IMR-90 (cell line): ENCODE measurements at places on chromosomes 1 and 21.

- H3K36me3 ChIP-seq, result no peaks in the 10 kb centered on the region
- H3K27ac ChIP-seq, result no peak overlapping the region; the same call in 1 of the 2 replicates
- peaks cover 8% of the 10 kb centered on the region; the same call in 1 of the 2 replicates for H3K4me1 ChIP-seq
- peaks cover 14% of the 10 kb centered on the region for H3K27me3 ChIP-seq
- peak; percentile 96 for DNase-seq
- no peak overlapping the region for H3K4me3 ChIP-seq
These were observed 70.3 kb downstream of the SERINC2 start for GRCh38 chr1:31483012-31483946.

DNA sequence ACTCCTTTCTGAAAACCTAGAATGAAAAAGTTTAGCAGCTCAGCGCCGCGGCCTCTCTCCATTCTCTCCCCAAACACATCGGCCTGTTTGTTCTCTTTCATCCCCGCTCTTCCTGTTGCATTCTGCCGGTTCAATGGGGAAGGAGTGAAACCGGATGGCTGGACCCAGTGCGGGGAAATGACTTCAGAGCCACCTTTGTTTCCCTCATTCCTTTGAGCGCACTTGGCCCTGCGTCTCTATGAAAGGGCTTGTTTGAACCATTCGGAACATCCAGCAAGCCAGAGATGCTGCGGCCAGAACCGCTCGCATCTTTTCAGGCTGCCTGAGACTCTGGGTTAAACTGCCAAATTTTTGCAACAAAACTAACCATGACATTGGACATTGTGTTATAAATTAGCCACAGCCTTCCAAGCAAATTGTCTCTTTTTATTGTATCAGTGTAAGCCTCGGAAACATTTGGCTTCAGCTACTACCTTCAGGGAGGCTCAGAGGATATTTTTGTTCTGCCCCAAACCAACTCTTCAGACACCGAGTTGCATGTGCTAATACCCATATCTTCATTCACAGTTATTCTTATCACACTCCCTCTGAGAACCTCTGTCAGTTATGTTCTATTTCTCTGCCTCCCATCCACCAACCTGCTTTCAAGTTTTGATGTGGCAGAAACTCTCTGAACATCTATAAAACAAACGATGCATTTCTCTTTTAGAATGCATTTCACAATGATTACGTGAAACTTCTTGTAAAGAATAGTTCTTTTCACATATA lies 5.1 kb upstream of the OLIG1 start:
- no peak overlapping the region for H3K27ac ChIP-seq
- no peak overlapping the region for H3K4me3 ChIP-seq
- no peak for DNase-seq
- no peaks in the 10 kb centered on the region for H3K4me1 ChIP-seq

DNA sequence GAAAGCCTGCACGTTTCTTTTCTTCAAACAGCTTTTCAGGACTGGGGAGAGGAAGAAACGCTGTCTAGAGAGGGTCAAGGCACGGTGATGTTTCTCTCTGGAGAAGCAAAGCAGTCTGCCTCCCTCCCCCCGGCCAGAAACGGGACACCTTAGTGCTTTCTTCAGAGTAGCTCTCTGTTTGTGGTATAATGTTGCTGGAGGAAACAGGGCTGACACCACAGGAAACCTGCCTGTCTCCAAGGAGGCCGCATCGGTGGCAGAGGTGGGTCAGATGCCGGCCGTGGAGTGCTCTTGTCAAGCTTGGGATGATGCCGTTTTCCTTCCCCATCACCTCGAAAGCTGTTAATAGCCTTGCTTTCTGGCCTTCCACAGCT lies 139.4 kb downstream of the DHRS3 start:
- no peaks in the 10 kb centered on the region for H3K27me3 ChIP-seq
- H3K36me3 ChIP-seq, result no peaks in the 10 kb centered on the region; the same call in 1 of the 2 replicates
- H3K4me1 ChIP-seq, result peaks cover 48% of the 10 kb centered on the region

- DNase-seq, result peak; percentile 61
- peaks cover 3% of the 10 kb centered on the region for H3K36me3 ChIP-seq
- peaks cover 43% of the 10 kb centered on the region for H3K4me1 ChIP-seq
- H3K27ac ChIP-seq, result peak within 1 kb of the TSS; percentile 95
- no peaks in the 10 kb centered on the region for H3K27me3 ChIP-seq
These were observed at the start of gene S100A16 for GRCh38 chr1:153612755-153613331. S100A16 (minus strand) TSS chr1:153613137; CDS start chr1:153608151, 4,986 bp downstream.

- no peak overlapping the region for H3K4me3 ChIP-seq
- no peak overlapping the region for H3K27ac ChIP-seq
- no peak for DNase-seq
These were observed 57.1 kb upstream of the SPOCD1 start for GRCh38 chr1:31872658-31873636.

- peaks cover 15% of the 10 kb centered on the region for H3K4me1 ChIP-seq
- no peak overlapping the region for H3K4me3 ChIP-seq
- H3K27ac ChIP-seq, result peak overlapping the region; percentile 80
These were observed 95.7 kb upstream of the VANGL1 start for GRCh38 chr1:115545791-115546733.

- no peak overlapping the region for H3K27ac ChIP-seq
- no peaks in the 10 kb centered on the region for H3K36me3 ChIP-seq
- H3K4me1 ChIP-seq, result peaks cover 4% of the 10 kb centered on the region
- no peak overlapping the region for H3K4me3 ChIP-seq
- peak; percentile 88 for DNase-seq
- H3K27me3 ChIP-seq, result no peaks in the 10 kb centered on the region
These were observed 1.9 kb upstream of the ZFYVE9 start for GRCh38 chr1:52139817-52140540.

DNA sequence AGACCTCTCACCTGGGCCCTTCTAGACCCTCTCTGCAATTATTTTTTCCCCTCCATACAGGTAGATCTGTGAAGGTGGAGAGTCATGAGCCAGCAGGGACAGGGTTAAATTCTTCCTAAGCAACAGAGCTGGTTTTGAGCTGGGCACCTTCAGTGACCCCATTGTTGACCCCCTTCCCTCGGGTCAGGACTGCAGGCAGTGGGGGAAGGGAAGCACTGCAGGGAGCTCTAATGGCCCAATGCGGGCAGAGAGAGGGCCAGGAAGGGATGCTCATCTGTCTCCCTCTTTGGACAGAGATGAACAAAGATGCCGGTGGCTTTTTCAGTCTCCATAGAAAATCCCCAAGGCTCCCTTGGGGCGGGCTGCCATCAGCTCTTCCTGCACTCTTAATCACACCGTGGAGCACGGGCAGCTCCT lies 21.4 kb downstream of the SOX13 start:
- H3K27me3 ChIP-seq, result no peaks in the 10 kb centered on the region
- no peak overlapping the region for H3K4me3 ChIP-seq
- H3K27ac ChIP-seq, result no peak overlapping the region

DNA sequence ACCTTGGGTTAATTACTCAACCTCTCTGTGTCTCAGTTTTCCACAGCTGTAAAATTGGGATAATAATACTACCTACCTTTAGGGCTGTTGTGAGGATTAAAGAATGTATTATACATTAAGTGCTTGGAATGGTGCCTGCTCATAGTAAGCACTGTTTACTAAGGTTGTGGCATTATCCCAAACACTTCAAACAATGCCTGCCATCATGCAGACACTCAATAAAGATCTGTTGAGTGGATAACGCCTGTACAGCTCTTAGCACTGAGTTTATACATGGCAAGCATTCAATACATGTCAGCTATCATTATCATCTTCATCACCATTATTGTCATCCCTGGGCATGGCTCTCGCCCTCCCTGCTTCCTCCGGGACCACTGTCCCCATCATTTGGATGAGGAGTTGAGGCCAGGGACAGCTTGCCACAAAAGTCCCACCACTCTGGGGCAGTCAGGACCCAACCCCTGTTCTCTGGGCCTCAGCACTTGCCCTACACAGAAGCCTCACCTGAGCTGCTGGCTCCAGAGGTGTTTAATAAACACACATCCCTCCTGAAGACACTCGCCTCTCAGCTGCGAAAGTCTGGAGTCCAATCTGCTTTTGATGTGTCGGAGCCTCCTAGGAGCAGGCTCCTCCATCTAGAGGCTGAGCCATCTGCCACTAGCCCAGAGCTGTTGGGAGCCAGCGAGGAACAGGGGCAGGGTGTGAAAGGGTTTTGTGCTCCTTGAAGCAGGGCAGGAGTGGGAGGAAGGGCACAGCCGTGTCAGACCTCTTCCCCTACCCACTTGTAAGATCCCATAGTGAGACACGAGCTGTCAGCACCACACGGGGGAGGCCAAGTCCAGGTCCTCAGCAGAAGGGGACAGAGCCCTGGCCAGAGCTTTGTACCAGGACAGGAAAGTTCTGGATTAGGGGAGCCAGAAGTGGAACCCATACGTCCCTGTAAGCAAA lies 80.9 kb upstream of the ZC3H12A start:
- H3K27me3 ChIP-seq, result peaks cover 2% of the 10 kb centered on the region; the same call in 1 of the 2 replicates
- H3K27ac ChIP-seq, result no peak overlapping the region
- H3K36me3 ChIP-seq, result no peaks in the 10 kb centered on the region
- no peak for DNase-seq
- no peak overlapping the region for H3K4me3 ChIP-seq
- no peaks in the 10 kb centered on the region for H3K4me1 ChIP-seq

- peaks cover 14% of the 10 kb centered on the region for H3K4me1 ChIP-seq
- peaks cover 37% of the 10 kb centered on the region for H3K36me3 ChIP-seq
- H3K4me3 ChIP-seq, result no peak overlapping the region
- no peak overlapping the region for H3K27ac ChIP-seq
- no peaks in the 10 kb centered on the region for H3K27me3 ChIP-seq
These were observed 6.2 kb downstream of the SMIM1 start for GRCh38 chr1:3778590-3779264.

- H3K36me3 ChIP-seq, result no peaks in the 10 kb centered on the region
- H3K27ac ChIP-seq, result no peak overlapping the region
- H3K27me3 ChIP-seq, result no peaks in the 10 kb centered on the region
- no peak overlapping the region for H3K4me3 ChIP-seq
- H3K4me1 ChIP-seq, result peaks cover 5% of the 10 kb centered on the region
- no peak for DNase-seq
These were observed 54.4 kb upstream of the ADARB1 start for GRCh38 chr21:45019887-45020537.

DNA sequence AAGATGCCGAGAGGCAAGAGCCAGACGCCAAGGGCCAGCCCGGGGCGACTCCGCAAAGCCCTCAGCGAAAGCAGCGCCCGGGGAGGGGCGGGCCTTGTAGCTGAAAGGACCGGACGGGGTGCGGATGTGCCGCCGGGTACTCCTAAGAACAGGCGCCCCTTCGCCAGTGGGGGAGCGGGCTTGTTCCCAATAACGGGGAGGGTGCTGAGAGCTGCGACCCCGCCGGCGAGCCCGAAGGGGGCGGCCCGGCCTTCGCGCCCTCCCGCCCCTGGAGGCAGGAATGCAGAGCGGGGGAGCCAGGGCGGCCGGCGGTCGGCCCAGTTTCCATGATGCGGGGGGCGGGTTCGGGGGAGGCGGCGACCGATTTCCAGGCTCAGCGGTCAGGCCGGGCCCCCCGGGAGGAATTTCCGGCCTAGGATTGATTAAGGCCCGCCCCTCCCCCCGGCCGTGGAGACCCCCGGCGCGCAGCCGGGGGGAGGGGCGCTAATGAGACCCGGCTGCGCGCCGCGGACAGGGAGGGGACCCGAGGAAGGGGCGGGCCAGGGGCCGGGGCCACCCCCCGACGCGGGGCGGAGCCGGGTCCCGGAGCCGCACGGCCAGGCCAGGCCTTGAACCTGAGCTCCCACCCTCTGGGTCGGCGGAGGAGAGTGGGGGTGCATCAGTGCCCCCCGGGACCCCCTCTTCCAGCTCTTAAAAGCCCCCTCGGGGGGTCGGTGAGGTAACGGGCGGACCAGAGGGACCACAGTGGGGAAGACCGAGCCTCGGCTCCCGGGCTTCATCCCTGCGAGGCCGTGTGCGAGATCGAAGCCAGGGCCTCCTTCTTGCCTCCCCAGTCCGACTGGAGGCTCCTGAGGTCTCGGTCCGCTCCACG lies 898 bp upstream of the TMEM200B start:
- H3K27me3 ChIP-seq, result no peaks in the 10 kb centered on the region
- peak overlapping the region; percentile 81 for H3K27ac ChIP-seq
- no peaks in the 10 kb centered on the region for H3K36me3 ChIP-seq
- peak; percentile 60 for DNase-seq

DNA sequence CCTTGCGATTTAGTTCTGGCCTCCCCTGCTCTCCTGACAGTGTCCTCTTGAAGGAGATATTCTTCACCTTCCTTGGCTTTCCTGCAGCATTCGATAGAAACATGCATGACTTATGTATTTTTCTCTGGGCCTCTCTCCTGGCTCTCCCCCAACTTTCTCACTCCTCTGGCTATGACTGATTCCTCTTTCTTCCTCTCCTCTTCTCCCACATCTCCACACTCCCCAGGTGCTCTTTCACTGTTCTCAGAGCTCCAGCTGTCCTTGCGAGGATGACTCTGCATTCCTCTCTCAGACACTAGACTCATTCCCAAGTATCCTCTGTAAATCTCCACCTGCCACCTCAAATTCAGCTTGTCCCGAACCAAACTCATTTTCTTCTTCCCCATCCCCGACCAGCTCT lies 18.0 kb downstream of the LRRC42 start:
- peaks cover 8% of the 10 kb centered on the region for H3K4me1 ChIP-seq
- H3K4me3 ChIP-seq, result no peak overlapping the region
- H3K36me3 ChIP-seq, result peaks cover 42% of the 10 kb centered on the region
- no peak overlapping the region for H3K27ac ChIP-seq

GRCh38 chr1:228404107-228404720 lies 2.4 kb downstream of the TRIM11 start:
- H3K27ac ChIP-seq, result no peak overlapping the region
- no peaks in the 10 kb centered on the region for H3K27me3 ChIP-seq
- H3K4me3 ChIP-seq, result no peak overlapping the region
- H3K36me3 ChIP-seq, result peaks cover 28% of the 10 kb centered on the region
